Stimulated activated CD4-positive, alpha-beta T cell treated with anti-CD3 and anti-CD28 coated beads, Interleukin-4, amount 100 ng/mL, for 4 hours (primary cell): ENCODE measurements at places on chromosomes 4 and X.

GRCh38 chrX:47264483-47265173 lies 31.8 kb downstream of the USP11 start:
- no peak for DNase-seq

DNA sequence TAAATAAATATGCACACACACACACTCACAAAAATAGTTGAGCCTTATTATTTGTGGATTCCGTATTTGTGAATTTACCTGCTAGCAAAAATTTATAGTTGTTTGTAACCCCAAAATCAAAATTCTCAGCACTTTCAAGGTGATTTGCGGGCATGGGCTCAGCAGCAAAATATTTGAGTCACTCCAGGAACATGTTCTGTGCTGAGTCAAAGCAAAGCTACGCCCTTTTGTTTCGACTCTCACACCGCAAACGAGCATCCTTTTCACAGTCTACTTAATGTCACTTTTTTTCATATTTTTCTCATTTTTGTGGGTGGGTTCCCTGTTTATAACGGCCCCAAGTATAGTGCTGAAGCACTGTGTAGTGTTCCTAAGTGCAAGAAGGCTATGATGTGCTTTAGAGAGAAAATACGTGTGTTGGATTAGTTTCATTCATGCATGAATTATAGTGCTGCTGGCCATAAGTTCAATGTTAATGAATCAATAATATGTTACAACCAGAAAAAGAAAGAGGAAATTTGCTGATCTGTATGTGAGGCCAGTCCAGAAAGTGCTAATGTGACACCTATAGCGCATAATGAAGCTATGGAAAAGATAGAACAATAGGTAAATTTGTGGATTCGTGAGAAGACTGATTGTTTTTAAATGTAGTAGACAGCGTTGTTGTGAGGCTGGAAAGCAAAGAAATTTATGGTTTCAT lies 723.2 kb upstream of the AGA start:
- DNase-seq, result no peak

DNA sequence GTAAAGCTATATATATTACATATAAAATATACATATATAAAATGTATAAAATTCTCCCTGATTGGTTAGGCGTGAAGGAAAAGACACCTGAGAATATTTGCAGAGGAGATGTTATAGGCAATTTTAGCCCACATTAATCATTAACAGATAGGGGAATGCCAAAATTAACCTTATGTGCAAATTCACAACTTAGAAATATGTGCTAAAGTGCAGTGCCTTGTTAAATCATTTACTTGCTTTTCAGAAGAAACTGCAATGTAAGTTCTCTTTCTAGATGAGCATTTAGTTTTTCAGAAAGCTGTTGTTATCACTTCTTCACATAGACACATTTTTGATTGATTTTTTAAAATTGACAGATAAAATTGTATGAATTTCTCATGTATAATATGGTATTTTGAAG lies 5.6 kb downstream of the TASL start:
- no peak for DNase-seq

GRCh38 chr4:66279084-66279483 lies 608.8 kb upstream of the EPHA5 start:
- DNase-seq, result no peak

DNA sequence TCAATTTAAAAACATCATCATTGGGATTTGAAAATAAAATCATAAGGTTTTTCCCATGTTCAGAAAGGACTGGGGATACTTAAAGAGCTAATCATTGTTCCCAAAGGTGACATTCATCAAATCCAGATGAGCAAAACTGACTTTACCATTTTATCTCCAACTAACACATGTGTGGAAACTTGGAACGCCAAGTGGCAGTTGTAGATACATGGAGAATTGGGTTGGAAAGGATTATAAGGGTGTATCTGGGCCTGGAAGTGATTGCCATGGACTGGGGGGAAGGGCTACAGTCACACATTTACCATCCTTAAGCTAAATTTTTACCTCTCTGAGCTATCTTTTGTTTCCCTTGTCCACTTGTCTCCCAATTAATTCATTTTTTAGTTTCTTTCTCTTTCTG lies 203.4 kb downstream of the SLC39A8 start:
- DNase-seq, result no peak

- no peak for DNase-seq
Measured at GRCh38 chr4:53935780-53936179, 128.6 kb downstream of the CHIC2 start.

DNA sequence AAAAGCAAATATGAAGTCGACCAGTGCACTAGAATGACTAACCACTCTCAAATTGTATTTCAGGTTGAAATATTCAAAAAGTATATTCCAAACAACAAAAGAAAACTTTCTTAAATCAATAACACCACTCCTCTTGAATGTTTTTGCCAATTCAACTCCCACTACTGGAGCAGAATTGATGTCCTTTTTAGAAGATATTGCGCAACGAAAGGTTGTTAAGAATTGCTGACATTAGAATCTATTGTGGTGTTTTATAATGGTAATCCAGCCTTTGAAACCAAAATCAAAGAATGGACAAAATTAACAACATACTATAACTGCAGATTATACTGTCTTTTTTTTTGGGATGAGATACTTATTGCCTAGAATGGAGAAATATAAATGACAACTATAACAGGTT lies 331.3 kb downstream of the GRXCR1 start:
- no peak for DNase-seq

- no peak for DNase-seq
Measured at GRCh38 chr4:122122083-122122482, 30.0 kb upstream of the BLTP1 start.

GRCh38 chr4:128565565-128566186 lies 243.8 kb upstream of the JADE1 start:
- DNase-seq, result peak; percentile 2

DNA sequence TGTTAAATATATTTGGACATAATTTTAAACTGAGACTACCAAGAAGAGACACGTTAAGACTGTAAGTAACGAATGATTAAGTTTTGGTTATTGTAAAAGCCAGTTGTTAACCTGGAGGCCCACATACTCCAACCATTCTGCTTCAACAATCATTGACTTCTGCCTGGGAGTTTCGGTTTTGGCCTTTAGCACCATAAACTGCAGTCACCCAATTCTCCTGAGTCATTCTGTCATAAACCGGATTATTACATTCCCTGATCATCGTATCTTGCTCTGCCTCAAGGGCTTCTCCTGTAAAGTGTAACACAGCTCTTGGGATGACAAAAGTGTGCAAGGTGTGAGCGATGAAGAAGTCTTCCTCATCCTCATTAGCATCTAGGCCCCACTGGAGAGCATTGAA lies 46.9 kb upstream of the PABPC1L2A start:
- no peak for DNase-seq

DNA sequence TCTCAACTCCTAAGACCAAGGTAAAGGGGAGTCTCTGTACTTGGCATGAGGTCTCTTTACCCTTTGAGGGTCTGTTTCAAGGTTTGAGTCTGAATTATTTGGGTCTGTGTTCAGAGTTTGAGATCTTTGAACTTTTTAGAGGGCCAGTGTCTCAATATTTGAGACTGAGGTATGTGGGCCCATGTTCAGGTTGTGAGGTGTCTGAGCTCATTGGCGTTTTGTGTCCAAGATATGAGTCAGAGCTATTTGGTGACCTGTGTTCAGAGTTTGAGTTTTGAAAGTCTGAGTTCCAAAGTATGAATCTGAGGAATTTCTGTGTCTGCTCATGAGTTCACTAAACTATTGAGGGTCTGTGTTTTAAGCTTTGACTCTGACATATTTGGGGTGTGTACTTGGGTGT lies 36.7 kb upstream of the PAGE4 start:
- DNase-seq, result no peak

DNA sequence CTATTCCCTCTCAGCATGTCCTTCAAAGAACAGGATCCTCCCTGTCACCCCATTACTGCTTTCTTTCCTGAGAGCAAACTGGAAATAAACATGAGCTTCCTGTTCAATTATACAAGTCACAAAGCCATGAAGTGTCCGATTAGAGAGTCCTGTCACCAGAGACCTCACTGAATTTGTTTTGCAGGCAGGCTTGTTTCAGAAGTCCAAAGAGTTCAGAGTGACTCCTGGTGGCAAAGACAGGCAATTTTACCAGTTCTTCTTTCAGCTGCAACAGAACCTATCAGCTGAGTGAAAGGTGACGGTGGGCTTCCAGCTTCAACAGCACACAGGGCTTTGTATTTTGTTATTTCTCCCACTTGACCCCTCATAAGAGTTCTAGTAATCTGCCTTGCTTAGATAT lies 6.4 kb downstream of the ELK1 start:
- no peak for DNase-seq

DNA sequence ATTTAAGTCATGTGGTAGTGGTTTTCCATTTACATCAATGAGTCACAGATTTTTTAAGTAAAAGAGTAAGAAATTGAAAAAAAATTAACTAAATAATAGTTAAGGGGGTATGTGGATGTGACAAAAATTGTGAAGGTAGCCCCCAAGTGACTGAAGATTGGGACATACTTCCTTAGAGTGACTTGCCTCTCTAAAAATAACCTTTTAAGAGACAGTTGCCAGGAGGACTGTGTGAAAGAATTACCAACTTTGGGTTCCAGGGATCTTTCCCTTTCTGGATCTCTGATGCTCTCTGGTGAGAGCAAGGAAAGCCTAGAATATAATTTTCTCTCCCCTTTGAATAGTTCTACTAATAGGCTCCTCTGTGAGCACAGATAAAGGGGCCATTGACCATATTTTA lies 42.7 kb downstream of the NHSL2 start:
- no peak for DNase-seq

DNA sequence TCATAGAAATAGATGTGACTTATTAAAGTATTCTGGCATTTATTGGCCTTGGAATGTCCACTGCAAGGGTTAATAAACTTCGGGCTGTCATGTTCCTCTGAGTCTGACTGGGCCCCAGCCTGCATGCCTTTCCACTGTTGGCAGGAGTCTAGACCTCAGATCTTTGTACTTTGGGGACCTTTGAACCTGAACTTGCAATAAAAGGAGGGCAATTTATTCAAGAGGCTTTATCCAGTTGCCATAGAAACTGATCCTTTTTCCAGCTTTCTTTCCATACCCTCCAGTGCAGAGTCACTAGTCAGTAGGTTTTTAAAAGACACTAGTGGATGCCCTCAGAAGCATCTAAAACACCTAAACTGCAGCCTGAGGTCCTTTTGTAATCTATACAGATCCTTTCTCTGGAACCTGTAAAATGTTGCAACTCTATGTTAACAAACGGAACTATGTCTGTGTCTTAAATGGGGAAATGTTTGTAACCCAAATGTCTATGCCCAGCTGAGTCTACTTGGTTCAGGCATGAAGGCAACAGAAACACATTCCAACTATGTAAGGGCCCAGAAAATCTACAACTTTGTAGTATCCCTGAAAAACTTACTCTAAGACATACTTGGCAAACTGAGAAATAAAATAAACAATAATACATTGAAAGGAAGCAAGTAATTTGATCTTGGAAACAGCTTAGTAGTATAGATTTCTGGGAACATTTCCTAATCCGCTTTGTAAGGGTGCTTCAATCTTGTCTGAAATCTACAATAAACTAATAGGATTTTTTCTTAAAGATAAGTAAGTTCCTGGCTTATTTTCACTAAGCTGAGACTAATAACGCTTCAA lies 41.5 kb downstream of the SOWAHB start:
- no peak for DNase-seq

DNA sequence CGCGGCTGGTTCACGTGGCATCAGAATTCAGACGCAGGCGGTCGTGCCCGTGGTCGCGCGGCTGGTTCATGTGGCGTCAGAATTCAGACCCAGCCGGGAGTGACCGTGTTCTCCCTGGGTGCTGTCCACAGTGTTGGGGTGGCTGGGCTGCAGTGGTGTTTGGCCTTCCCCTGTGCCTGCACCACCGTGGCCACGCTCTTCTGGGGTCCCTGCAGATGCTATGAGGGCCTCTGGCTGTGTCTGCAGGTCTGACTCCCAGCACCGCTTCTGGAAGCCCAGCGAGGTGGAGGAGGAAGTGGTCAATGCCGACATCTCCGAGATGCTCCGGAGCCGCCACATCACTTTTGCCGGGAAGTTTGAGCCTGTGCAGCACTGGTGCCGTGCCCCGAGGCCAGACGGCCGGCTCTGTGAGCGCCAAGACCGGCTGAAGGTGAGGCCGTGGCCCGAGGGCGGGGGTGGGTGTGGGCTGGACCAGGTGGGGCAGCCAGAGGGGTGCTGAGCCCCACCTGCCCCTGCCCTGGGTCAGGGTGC lies 26.4 kb downstream of the NKX1-1 start:
- DNase-seq, result no peak

DNA sequence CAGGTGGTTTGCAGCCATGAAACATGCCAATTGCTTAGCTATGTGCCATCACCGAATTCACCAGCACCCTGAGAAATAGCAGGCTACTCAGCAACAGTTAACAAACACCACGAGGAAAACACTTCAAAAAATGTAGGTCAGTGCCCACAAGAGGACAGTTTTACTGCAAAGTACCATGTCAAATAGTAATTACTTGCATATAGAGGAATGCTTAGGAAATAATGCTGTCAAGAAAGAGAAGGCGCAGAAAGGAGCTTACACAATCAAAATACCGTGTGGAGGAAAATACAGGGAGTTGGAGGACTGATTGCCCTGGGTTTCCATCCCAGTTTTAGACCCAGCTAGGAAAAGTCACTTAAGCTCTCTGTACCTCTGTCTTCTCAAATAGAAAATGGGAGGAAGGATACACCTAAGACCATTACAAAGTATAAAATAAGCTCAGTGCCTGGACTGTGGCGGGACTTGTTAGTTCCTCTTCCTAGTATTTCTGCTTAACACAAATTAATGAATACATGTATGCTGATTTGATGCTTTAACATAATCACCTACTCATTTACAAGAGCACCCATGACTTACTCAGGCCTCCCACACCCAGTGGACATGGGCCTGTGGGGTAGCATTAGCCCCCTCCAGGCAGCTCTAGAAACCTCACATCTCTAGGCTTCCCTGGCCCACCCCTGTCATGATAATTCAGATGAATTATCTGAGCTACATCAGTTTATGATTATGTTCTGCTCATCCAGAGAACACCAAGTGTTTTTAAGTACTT lies 44.5 kb upstream of the IL21 start:
- no peak for DNase-seq

- no peak for DNase-seq
Measured at GRCh38 chr4:27357283-27357682, 496.6 kb downstream of the STIM2 start.

DNA sequence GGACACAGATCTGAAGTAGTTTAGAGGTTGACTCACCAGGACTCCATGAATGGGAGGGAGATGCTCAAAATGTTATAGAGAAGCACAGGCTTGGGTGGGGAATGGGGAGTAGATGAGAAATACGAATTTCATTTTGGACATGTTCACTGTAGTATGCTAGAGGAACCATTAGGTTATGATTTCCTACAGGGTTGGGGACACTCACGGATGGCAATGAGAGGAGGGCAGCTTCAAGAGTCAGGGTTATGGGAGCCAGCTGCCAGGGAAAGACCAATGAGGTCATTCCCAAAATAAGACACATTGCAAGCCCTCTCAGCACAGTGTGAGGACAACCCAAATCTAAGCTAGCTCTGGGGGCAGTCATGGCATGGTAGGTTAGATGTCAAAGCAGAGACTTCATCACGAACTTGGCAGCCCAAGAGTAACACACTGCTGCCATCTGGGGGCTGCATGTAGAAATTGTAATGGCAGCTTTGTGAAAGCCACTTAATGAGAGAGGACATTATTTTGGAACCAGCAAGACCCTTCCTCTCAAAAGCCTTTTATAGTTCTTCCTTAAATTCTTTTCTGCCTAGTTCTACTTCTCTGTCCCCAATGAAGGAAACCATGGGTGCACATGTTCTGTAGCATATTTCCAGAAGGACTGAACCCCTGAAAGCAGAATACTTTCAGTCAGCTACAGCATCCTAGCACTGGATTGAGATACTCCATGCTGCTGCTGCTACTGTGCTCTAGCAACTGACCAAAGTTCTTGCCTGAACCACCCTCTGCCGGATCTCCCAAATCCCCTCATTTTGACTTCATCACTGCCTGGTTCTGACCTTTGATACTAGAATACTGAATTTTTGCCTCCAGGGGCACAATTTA lies 16.2 kb upstream of the ZCCHC12 start:
- peak; percentile 14 for DNase-seq
